ENCODE measurements at places on chromosomes 2 and 18. TPM values are rescaled to one million over a fixed set of nuclear protein-coding genes. Genes with fewer than 3 reads are reported as not detected.

DNA sequence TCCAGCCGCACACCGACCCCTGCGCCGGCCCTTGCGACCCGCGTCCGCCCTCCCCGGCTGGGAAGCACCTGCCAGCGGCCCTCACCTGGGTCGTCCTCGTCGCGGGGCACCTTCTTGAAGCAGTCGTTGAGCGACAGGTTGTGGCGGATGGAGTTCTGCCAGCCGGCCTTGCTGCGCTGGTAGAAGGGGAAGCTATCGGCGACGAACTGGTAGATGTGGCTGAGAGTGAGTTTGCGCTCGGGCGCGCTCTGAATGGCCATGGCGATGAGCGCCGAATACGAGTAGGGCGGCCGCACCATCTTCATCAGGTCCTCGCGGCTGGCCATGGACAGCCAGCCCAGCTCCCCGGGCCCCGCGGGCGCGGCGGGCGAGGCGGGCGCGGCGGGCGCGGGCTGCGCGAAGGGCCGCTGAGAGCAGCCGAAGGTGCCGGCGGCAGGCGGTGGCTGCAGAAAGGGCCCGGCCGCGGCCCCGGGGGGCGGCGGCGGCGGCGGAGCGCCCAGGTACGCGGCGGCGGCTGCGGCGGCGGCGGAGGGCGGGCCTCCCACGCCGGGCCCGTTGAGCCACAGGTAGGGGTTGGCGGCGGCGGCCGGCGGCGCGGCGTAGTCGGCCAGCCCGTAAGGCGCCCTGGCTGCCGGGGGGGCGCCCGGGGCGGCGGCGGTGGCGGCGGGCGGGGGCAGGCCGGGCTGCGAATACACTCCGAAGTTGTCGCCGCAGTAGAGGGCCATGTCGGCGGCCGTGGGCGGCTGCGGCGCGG lies 505 bp downstream of the FOXI3 start:
- DNase-seq: no peak

- DNase-seq: no peak
Observed at GRCh38 chr2:212892193-212892592, 259.2 kb downstream of the IKZF2 start.

MYL12A gene
- 658 TPM for total RNA-seq

SCYGR5 gene
- not detected for total RNA-seq

Data from natural killer cell treated with Interleukin-12 subunit alpha and Interleukin-12 subunit beta and Interleukin-15 and Interleukin-18, amount 100 ng/mL, for 72 hours (primary cell).